ENCODE measurements at places on chromosomes 12 and 14.

DNA sequence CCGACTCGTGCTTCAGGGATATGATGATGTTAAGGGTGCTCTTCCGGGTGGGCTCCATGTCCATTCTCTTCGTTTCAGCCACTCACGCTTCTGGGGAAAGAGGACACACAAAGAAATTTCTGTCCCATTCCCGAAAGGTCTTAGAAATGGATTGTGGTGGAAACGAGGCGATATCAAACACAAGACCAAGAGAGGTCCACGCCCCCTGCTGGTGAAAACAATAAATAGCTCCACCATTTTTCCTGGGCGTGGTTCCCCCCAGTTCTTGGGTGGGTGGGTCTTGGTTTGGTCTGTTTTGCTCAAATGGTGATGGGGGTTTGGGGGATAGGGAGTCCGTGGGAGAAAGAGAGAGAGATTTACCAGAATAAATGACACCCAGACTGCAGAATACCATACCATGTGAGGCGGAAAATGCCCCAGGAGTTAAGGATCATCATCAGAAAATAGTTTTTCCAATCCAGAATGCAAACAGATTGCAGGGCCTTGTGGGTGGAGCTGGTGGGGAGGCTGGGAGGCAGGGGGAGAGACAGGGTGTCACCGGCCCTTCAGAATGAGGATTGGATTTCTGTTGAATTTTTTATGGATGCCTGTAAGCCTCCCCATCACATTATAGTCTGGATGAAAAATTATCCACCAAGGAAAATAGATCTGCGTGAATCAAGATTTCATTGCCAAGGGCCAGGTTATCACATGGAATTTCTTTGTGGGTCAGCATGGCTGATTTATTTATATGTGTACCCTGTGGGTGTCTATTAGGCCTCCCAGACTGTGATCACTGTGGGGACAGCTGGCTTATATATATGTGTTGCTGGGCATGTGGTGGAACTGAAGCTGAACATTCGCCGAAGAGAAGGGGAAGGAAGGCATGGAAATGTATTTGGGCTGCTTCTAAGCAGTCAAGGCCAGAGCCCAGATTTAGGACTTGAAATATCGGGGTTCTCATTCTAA, 55.8 kb downstream of the SRRM4 start:
- DNase-seq, result no peak

DNA sequence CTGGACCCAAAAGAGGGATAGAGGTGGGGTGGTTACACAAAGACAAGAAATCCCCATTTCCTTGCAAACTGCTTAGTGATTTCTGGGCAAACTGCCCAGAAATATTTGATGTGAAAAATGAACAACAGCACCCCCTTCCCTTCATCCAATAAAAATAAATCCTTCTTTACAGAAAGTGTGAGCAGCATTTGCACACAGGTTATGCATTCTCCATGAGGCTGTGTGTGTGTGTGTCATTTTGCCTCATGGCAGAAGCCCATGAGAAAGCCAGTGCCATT, 17.2 kb upstream of the NRXN3 start:
- no peak for DNase-seq

GRCh38 chr12:26786865-26787514, 46.0 kb downstream of the ITPR2 start:
- DNase-seq, result no peak

DNA sequence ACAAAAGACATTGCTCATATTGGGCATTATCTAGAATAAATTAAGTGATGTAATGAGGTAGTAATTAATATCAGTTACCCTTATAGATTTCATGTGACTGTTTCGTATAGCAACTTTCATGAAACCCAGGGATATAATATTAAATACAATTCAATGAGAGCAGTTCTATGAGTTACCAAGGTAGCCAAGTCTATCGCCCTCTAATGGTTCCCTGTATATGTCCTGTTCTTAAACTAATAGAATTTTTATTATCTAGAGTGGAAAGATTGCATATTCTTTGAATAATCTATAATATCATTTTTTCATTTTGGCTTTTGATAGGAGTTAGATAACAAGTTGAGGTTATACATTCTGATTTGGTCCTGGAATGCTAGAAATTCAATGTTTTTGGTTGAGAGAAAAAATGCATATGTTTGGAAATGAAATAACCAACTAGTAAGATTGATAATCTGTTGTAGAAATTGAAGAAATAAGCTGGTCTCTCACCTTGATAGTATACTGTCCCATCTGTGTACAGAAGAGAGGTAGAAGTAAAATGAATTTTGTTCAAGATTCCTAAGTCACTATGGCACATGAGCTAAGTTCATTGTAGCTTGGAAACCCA, 59.7 kb downstream of the SCFD1 start:
- DNase-seq, result no peak

GRCh38 chr12:63821781-63822251, 22.7 kb upstream of the SRGAP1 start:
- no peak for DNase-seq

- DNase-seq, result no peak
Measured at GRCh38 chr12:57098546-57098945, 9.6 kb downstream of the NAB2 start.

- no peak for DNase-seq
Measured at GRCh38 chr12:11922361-11922760, 148.4 kb upstream of the BCL2L14 start.

DNA sequence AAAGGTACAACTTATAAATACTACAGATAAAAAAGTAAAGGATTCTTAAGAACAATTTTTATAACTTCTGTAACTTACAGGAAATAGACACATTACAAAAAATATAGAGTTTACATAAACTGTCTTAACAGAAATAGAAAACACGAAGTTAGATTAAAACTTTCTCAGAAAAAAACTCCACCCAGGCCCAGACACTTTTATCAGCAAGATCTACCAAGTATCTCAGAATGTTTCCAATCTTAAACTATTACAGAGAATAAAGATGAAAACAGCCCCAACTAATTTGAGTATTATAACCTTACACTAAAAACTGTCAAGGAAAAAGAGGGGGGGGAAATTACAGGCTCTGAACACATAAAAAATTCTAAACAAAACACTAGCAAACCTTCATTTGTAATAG, 8.2 kb downstream of the ZFC3H1 start:
- DNase-seq, result no peak

GRCh38 chr14:56933446-56933845, 123.2 kb upstream of the OTX2 start:
- no peak for DNase-seq

- no peak for DNase-seq
Measured at GRCh38 chr12:85130646-85131045, 94.5 kb downstream of the LRRIQ1 start.

- DNase-seq, result no peak
Measured at GRCh38 chr14:99972748-99973466, 92.3 kb upstream of the EVL start.

GRCh38 chr12:126891789-126892188, 1375.2 kb upstream of the TMEM132C start:
- DNase-seq, result no peak

DNA sequence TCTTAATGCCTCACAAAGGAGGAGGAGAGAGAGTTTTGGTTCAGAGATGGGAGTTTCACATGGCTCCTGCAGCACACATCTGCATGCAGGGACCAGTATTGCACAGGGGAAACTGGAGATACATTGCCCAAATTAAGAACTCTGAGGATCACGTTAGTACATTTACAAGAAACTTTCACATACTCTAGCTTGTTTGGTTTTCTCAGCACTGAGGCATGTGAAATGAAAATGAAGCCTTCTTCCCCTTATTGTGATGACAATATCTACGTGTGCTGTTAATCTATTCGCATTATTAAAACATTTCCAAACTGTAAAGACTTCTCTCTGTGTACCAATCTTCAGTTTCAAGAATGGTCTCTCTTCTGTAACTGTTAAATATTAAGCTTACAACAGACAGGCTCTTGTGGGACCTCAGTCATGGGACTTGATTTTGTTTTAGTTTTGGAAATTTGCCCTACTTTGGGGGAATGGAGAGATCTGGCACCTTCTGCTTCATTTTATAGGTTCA, 124.7 kb downstream of the DAAM1 start:
- no peak for DNase-seq

DNA sequence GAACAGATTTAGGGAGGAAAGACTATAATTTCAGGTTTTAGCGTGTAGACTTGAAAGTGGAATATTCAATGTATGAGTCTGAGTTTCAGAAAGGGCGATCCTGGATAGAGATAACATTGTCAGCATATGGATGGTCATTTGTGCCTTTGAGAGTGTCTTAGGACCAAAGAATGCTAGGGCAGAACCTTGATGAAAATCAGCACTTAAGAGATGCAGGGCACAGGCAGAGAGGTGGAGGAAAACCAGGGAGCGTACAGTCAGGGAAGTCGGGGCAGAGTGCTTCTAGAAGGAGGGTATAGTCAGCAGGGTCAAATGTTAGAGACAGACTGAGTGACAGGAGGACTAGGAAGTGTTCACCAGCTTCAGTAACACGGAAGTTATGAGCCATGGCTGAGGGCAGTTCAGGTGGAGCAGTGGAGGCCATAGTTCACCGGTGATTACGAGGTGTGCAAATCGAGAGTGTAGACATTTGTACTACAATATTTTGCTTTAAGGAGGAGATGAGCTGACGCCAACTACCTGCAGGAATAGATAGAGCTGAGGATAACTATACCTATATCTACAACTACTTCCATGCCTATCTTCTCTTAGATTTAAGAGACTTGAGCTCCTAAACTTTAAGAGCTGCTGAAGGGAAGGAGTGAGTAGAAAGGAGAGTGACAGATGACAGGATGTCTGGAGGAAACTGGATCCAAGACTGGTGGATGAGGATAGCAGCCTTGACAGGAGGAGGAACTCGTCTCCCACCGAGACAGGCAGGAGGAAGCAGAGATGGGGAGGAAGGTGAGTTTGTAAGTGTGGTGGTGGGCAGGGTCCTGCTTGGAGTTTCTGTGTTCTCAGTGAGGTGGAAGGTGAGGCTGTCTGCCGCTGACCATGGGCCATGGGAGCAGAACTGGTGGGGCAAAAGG, 6.5 kb downstream of the CBLN3 start:
- DNase-seq, result no peak

GRCh38 chr14:102608064-102608446, 15.6 kb downstream of the RCOR1 start:
- no peak for DNase-seq

DNA sequence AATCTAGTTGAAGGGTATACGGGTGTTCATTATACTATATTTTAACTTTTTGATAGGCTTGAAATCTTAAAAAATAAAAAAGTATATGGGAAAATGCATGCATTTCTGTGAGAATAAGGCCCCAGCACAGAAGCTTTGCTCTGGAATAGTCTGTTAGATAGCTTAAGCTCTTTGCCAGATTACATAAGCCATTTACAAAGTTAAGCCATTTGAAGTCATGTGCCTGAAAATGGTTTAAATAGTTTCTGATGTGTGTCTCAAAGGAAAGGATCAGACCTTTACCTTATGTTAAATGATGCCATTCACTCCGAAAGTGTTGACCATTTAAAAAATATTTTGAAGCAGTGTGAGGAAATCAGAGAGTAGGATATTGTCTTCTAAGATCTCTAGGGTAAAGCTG, 51.3 kb downstream of the WASHC4 start:
- DNase-seq, result no peak

- DNase-seq, result no peak
Measured at GRCh38 chr12:51160814-51161459, 12.0 kb downstream of the TFCP2 start.

DNA sequence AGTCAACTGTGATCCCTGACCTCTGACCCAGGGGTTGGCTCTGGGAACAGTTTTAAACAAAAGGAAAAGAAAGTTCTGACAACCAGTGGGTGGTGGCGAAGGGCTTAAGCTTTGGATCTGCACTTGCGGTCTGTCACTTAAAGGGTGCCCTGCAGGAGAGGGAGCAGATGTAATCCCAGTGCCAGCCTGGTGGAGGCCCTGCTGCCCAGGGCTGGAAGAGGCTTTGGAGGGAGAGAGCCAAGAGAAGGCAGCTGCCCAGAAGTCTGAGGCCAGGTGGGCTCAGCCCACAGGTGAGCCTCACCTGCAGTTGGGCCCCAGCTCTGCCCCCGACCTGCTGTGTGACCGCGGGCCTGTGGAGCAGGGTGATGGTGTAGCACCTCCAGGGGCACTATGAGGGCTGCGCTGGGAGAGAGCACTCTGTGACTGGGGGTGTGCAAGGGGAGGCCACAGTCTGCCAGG, 19.1 kb downstream of the SH2B3 start:
- no peak for DNase-seq

GRCh38 chr12:4615667-4616066, 33.2 kb downstream of the AKAP3 start:
- DNase-seq, result no peak

DNA sequence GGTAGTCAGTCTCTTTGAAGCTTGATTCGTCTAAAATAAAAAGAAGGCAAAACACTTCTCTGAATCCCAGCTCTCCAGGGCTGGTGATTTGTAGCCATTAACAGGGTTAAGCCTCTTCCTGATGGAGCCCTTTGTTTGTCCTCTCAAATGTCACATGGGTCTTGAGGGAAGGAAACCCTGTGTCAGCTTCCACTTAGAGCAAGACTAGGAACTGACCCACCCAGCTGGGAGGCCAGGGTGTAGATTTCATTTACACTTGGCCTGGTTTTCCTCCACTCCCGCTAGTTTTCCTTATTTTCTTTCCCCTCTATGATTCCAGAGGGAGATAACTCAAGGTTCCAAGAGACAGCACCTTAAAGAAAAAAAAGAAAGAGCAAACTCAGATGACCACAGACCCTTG, 230.5 kb upstream of the EGLN3 start:
- no peak for DNase-seq

- DNase-seq, result no peak
Measured at GRCh38 chr14:102089621-102090343, 2.9 kb upstream of the HSP90AA1 start.

- DNase-seq, result no peak
Measured at GRCh38 chr12:116318576-116319232, 41.2 kb upstream of the MED13L start.
